ENCODE measurements at places on chromosomes 4 and X.

DNA sequence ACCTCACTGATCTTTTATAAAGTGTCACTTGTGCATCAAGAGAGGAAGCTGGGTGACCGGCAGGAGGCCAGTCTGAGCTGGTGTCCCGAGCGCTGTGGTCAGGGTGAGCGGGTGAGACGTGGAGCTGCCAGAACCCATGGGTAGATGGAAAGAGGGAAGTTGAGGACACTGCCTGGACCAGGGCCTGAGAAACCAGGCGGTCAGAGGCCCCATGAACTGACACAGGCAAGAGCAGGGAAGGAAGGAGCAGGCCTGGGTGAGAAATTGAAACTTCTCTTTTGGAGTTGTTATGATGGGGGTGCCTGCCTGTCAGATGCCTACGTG lies 192.6 kb downstream of the AFAP1 start:
- DNase-seq = no peak

GRCh38 chr4:15771216-15772058 lies 6.7 kb upstream of the CD38 start:
- DNase-seq = no peak

DNA sequence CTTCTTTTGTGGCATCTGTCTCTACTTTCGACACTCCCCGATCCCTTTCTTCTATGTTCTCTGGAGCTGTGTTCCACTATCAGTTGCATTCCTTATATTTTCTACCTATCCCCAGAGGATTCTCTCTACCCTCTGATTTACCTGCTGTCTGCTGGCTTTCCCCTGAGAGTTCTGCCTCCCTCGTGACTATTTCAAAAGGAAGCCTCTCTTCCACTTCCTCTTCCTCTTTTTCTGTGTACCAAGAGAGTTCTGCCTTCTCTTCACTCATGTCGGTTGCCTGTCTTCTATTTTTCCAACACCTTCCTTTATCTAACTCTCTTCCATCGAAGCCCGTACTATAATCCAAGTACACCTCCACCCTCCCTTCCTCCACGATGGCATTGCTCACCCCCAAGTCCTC lies 631.7 kb downstream of the SMARCA1 start:
- no peak for DNase-seq

- DNase-seq = no peak
Observed at GRCh38 chrX:71659959-71660358, 7.4 kb upstream of the LOC101059915 start.

GRCh38 chr4:104750008-104750407 lies 255.3 kb upstream of the CXXC4 start:
- no peak for DNase-seq

- DNase-seq = no peak
Observed at GRCh38 chr4:38670109-38670901, 6.3 kb downstream of the KLF3 start.

GRCh38 chr4:75180790-75181776 lies 248.2 kb downstream of the PARM1 start:
- peak; percentile 17 for DNase-seq

- DNase-seq = no peak
Observed at GRCh38 chr4:36477861-36478260, 196.4 kb downstream of the DTHD1 start.

- DNase-seq = peak; percentile 33
Observed at GRCh38 chr4:165873298-165874071, 448 bp downstream of the TLL1 start.

DNA sequence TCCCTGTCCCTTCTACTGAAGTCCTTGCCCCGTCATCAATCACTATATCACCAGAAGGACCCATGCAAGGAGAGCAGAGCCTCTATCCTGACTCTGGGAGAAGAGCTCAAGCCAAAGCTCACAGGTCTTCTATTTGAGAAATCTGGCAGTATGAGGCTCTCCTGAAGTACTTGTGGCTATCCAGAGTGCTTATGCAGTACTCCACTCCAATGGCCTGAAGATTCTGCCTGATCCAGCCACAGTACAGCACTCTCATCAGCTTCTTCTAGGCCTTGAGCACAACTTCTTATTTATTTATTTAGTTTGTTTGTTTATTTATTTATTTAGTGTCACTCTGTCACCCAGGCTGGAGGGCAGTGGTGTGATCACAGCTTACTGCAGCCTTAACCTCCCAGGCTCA lies 13.0 kb downstream of the USP26 start:
- DNase-seq = no peak

DNA sequence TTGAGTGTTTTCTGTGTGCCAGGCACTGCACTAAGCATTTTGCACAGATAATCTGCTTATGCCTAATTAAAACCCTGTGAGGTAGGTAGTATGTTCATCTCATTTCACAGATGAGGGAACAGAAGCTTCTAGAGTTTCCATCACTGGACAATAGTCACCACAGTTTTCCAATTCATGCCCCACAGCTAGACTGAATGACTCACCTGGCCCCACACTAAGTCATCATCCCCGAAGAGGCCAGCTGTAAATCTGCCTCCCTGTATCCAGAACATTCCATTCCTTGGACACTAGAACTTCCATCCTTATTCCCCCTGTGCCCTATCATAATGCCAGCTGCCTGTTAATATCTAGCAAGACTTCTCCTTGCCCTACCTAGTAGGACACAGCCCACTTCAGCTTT lies 40.9 kb upstream of the NYX start:
- no peak for DNase-seq

DNA sequence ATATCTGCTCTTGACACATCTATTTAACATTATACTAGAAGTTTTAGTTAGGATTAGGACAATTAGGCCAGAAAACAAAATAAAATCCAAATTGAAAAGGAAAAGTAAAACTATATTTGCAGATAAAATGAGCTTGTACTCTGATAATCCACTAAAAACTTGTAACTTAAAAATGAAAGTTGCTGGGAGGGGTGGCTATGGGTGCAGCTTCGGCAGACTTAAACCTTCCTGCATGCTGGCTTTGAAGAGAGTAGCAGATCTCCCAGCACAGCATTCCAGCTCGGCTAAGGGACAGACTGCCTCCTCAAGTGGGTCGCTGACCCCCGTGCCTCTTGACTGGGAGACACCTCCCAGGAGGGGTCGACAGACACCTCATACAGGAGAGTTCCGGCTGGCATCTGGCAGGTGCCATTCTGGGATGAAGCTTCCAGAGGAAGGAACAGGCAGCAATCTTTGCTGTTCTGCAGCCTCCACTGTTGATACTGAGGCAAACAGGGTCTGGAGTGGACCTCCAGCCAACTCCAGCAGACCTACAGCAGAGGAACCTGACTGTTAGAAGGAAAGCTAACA lies 2379.9 kb downstream of the ARAP2 start:
- no peak for DNase-seq

- DNase-seq = peak; percentile 74
Observed at GRCh38 chrX:54439960-54440871, at the start of gene TSR2. TSR2 (plus strand) TSS chrX:54440404; CDS start chrX:54440422, 18 bp downstream.

GRCh38 chrX:42824541-42824940 lies 46.6 kb upstream of the PPP1R2C start:
- DNase-seq = no peak

GRCh38 chrX:66126662-66127061 lies 37.4 kb upstream of the HEPH start:
- no peak for DNase-seq

DNA sequence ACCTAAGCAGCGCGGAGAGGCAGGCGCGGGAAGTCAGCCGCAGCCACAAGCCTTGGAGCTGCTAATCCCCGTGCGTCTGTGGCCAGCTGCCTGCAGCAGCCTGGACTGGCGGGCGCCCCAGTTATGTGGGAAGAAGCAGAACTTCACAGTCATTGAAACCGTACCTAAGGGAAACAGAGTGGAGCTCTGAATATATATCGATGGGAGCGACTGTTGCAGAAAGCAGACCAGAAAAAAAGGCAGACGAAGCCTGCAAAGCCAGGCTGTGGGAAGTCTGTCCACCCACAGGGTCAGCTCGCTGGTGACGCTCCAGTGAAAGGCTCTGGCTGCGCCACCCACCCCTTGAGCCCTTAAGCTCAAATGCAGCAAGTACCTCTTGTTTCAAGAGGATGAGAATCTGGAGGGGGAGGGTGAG lies 24.7 kb downstream of the KCNE5 start:
- DNase-seq = no peak

- peak; percentile 82 for DNase-seq
Observed at GRCh38 chrX:65644621-65645289, 22.7 kb upstream of the MSN start.

DNA sequence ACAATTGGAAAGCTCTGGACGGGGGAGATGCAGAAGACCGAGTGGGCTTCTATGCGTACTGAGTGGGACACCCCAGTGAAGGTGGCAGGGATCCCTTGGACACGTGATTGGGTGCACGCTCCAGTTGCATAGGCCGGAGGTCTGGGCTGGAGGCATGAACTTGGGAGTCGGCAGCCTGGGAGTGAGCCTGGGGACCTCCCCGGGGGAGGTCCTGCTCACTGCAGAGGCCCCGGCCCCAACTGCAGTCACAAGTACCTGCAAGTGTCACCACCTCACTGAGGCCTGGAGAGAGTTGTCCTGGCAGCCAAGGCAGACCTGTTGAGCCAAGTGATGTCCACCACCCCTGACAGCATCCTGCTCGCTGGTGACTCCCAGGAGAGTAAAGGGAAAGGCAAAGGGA lies 49.3 kb upstream of the HMX1 start:
- DNase-seq = no peak

DNA sequence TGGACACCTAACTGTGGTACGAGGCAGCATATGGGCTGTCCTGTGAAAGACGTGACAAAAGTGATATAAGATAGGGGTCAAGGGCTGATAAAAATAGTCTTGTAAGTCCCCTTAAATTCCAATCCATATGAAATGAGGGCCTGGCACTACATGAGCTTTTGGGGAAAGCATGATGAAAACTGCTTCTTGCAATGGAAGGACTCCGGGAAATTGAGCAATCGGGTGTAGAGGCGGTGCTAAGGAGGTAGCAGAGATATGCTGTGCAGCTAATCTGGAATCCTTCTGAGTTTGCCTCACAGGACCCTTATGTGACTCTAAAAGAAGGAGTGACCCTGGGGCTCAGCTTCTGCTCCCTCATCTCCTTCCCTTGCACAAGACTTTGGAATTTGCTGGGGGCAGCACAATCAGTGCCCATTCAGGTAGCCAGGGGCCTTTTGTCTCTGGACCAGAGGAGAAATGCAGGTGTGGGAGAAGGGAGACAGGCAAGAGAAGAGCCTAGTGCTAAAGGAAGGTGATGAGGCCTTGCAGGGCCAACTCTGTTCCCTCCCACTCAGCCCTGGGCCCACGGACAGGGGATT lies 12.8 kb downstream of the CLDN2 start:
- DNase-seq = no peak

GRCh38 chrX:10726647-10727046 lies 106.3 kb upstream of the MID1 start:
- peak; percentile 40 for DNase-seq

DNA sequence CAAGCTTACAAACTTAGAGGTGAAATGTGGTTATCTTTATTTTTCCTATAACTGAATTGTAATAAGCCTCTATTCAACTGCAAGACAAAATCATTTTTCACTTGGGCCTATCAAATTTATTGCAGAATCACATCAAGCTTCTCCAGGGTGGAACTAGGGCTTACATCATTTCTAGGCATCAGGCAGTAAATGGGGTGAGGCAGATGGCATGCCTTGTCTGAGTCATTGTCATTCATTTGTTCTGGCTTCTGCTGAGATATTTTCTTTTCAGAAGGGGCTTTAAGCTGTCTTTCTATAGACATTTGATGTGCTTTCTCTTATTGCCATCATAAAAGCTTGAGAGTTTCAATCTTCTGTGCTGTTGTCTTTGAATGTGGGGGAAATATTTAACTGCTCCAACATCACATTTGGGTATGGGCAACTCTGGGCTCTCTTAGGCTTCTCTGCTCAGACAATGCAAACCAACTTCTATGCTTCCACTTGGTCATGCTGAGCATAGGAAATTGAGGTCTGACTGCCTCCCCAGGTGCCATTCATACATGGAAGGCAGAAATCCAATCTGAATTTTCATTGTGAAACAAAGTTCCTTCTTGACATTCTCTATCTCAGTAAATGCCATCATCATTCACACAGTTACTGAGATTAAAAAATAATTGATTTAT lies 225.8 kb upstream of the GIMD1 start:
- no peak for DNase-seq

- peak; percentile 23 for DNase-seq
Observed at GRCh38 chr4:80072228-80072743, 743 bp downstream of the ANTXR2 start.

- no peak for DNase-seq
Observed at GRCh38 chr4:168717847-168718246, 221.0 kb downstream of the PALLD start.

GRCh38 chr4:3114377-3114776 lies 39.9 kb downstream of the HTT start:
- DNase-seq = no peak

DNA sequence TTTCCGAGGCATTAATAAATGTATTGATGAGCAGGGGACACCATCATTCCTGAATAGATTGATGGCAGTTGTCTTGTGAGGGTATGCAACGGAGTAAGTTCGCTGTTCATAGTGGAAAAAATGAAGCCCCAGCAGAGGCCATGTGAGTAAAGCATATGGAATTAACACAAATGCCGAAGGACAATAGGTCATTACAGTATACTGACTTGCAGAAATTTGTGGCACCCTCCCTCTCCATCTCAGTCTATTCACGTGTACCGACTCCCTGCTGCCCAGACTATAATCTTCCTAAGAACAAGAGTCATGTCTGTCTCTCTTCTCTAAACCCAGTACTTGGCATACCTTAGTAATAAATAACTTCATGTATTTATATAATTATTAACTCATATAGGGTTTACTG lies 47.1 kb upstream of the PCDH10 start:
- DNase-seq = no peak

- DNase-seq = no peak
Observed at GRCh38 chr4:110959041-110959643, 336.3 kb upstream of the PITX2 start.

- no peak for DNase-seq
Observed at GRCh38 chr4:55337944-55338343, 8.1 kb upstream of the SRD5A3 start.

GRCh38 chr4:73181231-73181630 lies 77.4 kb downstream of the ANKRD17 start:
- no peak for DNase-seq

DNA sequence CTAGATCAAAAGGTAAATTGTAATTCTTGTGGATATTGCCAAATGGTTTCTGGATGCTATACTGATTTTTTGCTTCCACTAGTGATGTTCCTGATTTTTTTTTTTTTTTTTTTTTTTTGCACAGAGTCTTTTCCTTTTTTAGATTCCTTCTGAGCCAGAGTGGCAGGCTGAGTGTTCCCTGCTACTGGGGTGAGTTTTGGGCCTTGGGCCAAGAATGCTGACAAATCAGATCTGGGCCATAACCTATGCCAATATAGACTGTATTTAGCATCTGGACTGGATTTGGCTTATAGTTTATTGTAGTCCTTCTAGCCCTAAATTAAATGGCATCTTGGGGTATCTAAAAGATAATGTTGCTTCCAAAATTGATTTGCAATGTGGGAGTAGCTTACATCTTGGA lies 52.8 kb downstream of the REPS2 start:
- DNase-seq = no peak

- DNase-seq = no peak
Observed at GRCh38 chr4:95505799-95506198, 43.0 kb downstream of the UNC5C start.

- DNase-seq = no peak
Observed at GRCh38 chr4:97279391-97279790, 863.9 kb downstream of the STPG2 start.

All from AG08396 (cell line).